ENCODE measurements at places on chromosomes 3 and 15. TPM values are rescaled to one million over a fixed set of nuclear protein-coding genes. Genes with fewer than 3 reads are reported as not detected.
A peak's percentile ranks its signal among the peaks of the same experiment; 100 is the strongest.

GRCh38 chr15:45522328-45523165, at the start of gene SLC30A4:
Gene SLC30A4, minus strand, starts transcription at chr15:45522755. Its CDS starts 401 bp downstream, at chr15:45522354.
- no peaks in the 10 kb centered on the region for H3K36me3 ChIP-seq
- H3K27me3 ChIP-seq = no peaks in the 10 kb centered on the region
- DNase-seq = peak; percentile 64
- H3K4me1 ChIP-seq = peaks cover 3% of the 10 kb centered on the region

DNA sequence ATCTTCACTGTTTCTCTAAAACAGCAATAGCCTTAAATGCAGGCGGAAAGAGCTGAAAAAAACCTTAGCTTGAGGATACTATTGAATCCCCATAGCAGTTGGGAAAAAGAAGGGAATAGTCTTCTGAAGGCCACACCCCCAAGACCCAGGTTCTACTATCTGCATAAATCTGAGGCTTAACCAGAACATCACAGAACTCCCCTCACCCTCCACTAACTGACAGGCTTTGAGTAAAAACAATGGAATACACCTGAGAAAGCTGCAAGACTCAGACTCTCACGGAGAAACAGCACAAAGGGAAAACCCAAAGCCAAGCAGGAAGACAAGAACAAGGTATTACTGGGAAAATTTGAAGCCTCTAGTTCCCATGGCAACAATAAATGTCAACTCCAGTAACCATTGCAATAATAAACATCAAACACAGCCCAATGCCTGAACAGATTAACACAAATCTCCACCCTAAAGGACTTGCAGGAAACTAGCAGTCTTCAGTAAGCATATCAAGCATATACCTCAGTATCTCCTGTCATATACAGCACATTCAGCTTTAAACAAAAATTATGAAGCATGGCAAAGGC, 56.4 kb downstream of the TMCC1 start:
- H3K36me3 ChIP-seq = no peaks in the 10 kb centered on the region
- H3K4me1 ChIP-seq = no peaks in the 10 kb centered on the region
- H3K4me3 ChIP-seq = no peak overlapping the region
- no peak overlapping the region for H3K27ac ChIP-seq

Gene CLRN1
- not detected for total RNA-seq

DNA sequence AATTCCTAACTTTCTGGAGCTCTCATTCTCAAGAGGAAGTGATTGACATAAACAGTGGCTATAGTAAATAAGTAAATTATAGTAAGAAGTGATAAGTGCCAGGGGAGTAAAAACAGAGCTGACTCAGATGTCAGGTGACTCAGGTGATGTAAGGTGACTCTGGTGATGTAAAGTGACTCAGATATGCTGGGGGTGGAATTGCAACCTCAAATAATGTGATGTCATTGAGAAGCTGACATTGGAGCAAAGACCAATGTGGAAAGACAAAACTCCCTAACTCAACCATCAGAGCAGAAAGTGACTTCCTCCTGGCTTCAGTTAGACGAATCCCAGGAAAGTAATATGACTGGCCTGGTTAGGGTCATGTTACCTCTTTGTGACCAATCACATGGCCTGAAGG, 144.2 kb upstream of the SNTN start:
- no peaks in the 10 kb centered on the region for H3K36me3 ChIP-seq
- no peaks in the 10 kb centered on the region for H3K4me1 ChIP-seq
- H3K4me3 ChIP-seq = no peak overlapping the region
- no peak for DNase-seq

DNA sequence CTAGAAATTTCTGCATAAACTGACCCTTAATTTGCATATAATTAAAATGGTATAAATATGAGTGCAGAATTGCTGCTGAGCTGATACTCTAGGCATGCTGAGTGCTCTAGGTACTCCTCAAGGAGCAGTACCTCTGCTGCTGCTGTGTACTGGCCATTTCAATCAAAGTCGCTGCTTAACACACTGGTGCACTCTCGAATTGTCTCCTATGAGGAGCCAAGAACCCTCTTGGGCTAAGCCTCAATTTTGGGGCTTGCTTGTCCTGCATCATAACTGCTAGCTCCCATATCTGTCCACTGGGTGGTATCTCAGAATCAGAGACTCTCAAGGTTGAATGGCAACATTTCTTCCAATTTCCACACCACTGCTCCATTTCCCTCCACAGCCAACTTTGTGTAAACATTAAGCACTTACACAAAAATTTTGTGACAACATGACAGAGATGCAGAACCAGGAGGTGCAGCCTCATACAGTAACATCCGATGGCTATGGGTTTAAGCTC, 82.5 kb downstream of the XXYLT1 start:
- no peaks in the 10 kb centered on the region for H3K36me3 ChIP-seq
- H3K27me3 ChIP-seq = no peaks in the 10 kb centered on the region
- H3K4me3 ChIP-seq = no peak overlapping the region
- DNase-seq = no peak
- peak overlapping the region; percentile 65 for H3K27ac ChIP-seq
- H3K4me1 ChIP-seq = peaks cover 6% of the 10 kb centered on the region

Gene LMOD3
- 0.24 TPM for total RNA-seq

- peak overlapping the region; percentile 65 for H3K27ac ChIP-seq
- H3K4me1 ChIP-seq = peaks cover 3% of the 10 kb centered on the region
Observed at GRCh38 chr3:53842436-53843194, 3.6 kb downstream of the CHDH start.

- H3K4me1 ChIP-seq = no peaks in the 10 kb centered on the region
- no peaks in the 10 kb centered on the region for H3K36me3 ChIP-seq
- no peak overlapping the region for H3K4me3 ChIP-seq
- no peaks in the 10 kb centered on the region for H3K27me3 ChIP-seq
- H3K27ac ChIP-seq = no peak overlapping the region
- DNase-seq = no peak
Observed at GRCh38 chr3:101544161-101544850, 17.4 kb upstream of the TRMT10C start.

DNA sequence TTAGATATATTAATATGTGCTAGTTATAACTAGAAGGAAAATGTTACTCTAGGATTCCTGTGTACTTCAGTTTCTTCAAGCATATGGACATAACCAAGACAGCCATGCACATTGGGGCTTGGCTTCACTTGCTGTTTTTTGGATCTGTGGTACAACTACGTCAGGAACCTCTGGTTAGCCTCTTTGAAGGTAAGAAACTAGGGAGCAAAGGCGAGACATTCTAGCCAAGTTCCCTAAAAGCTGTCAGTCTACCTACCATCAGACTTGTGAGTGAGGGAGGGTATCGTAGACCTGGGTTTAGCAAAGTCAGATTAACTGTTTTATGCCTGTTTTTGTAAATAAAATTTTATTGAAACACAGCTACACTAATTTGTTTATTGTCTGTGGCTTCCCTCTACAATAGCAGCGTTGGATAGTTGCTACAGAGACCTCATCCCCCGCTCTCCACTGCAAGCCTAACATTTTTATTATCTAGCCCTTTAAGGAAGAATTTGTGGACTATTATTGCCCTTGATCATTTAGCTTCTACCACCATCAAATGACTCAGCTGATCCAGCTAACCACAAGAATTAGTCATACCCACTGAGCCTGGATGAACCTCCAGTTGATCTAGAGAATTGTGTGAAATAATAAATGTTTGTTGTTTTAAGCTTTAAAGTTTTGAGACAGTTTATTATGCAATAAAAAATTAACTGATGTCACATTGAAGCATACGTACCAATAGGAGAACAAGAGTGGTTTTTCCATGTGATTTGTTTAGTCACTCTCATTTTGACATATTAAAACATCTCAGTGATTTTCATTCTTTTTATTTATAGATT, 58.1 kb downstream of the RSRC1 start:
- H3K4me1 ChIP-seq = no peaks in the 10 kb centered on the region
- no peak for DNase-seq
- H3K36me3 ChIP-seq = no peaks in the 10 kb centered on the region
- no peaks in the 10 kb centered on the region for H3K27me3 ChIP-seq
- H3K4me3 ChIP-seq = no peak overlapping the region
- H3K27ac ChIP-seq = no peak overlapping the region

DNA sequence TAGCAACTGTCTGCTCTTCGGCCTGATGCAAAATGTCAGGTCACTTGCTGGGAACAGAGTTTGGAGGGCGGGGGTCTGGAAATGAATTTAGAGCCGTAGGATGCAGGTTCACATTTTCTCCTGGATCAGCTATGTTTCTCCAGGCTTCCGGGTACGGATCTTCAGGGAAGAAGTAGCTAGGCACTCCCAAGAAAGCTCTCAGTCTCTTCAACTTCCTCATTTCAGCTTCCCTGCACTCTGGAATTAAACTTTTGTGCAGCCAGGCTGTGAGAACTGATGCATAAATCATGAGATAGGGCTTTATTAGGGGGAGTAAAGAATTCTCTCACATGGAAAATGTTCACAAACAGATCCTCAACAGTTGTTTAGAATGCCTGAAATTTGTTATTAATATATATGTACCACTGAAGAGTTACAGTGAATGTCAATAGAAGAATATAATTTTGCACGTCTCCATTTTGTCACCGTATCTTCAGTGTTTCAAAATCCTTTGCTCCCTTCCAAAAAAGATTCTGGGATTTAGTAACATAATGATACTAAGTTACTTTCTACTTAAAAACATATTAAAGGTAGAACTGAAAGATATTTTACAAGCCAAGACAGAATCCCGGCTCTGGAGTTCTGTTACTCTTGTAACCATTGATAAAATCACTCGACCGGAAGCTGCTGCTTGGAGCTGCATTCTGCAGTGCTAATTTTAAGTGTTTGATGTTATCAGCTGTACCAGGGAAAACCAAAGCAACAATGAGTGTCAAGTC, 178.5 kb upstream of the P2RY1 start:
- no peaks in the 10 kb centered on the region for H3K36me3 ChIP-seq
- no peaks in the 10 kb centered on the region for H3K27me3 ChIP-seq
- H3K4me3 ChIP-seq = no peak overlapping the region

GRCh38 chr3:188662214-188662613, 508.3 kb downstream of the LPP start:
- no peak overlapping the region for H3K4me3 ChIP-seq
- no peaks in the 10 kb centered on the region for H3K36me3 ChIP-seq
- no peaks in the 10 kb centered on the region for H3K4me1 ChIP-seq
- H3K27me3 ChIP-seq = no peaks in the 10 kb centered on the region
- DNase-seq = no peak
- H3K27ac ChIP-seq = no peak overlapping the region

Gene IL17RE
- 1.5 TPM for total RNA-seq

Gene CD47
- 68.2 TPM for total RNA-seq

Gene HIGD2B
- total RNA-seq = not detected

- DNase-seq = no peak
- no peaks in the 10 kb centered on the region for H3K4me1 ChIP-seq
- no peak overlapping the region for H3K27ac ChIP-seq
- H3K36me3 ChIP-seq = no peaks in the 10 kb centered on the region
- H3K4me3 ChIP-seq = no peak overlapping the region
Observed at GRCh38 chr3:165549037-165549436, 288.2 kb downstream of the BCHE start.

Gene PATL2
- 0.28 TPM for total RNA-seq

Gene GATM
- 23.5 TPM for total RNA-seq

DNA sequence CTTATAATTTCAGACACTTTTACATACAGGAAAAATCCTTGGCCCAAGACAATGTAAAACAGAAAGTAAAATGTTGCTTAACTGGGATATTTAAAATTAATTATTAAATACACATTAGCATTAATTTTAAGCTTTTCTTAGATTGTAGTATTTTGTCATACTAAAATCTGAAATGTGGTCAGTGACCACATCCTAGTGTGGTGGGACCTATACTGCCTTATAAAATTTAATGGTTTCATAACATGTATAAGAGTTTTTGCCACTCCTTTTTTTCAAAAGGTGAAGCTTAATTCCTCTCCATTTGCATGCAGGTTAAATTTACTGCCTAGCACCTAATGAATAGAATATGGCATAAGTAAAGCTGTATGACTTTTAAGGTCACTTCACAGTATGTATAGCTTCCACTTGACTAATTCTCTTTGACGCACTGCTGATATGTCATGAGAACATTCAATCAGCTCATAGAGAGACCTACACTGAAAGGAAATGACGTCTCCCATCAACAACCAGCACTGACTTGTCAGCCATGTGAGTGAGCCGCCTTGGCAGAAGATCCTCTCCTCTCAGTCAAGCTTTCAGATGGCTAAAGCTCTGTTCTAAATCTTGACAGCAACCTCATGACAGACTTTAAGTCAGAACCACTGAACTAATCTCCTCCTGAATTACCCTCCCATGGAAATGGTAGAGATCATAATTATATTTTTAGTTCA, 847.8 kb downstream of the SI start:
- no peak overlapping the region for H3K27ac ChIP-seq
- no peaks in the 10 kb centered on the region for H3K36me3 ChIP-seq
- H3K4me3 ChIP-seq = no peak overlapping the region
- H3K4me1 ChIP-seq = no peaks in the 10 kb centered on the region

DNA sequence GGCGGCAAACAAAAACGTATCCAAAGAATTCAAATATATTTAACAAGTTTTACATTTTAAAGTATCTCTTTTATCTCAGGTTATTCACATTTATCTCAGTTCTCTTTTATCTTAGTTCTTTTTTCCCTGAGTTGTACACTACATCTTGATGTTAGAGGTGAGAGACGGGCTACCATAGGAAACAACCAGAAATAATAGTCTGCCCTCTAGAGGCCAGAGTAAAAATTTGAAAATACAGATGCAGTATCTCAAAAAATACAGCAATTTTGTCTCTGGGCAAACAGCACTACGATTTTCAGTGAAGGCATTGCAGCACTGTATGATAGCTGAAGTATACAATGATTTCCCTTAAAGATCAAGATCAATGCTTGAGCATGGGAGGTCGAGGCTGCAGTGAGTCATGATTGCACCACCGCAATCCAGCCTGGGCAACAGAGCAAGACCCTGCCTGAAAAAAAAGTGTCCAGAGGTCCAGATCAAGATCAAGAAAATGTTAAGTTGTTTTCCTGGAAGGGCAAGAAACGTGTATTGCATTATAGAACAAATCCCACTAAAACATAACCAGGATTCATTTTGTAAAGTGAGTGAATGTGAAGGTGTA, 82.6 kb upstream of the ATP11B start:
- no peaks in the 10 kb centered on the region for H3K27me3 ChIP-seq
- no peaks in the 10 kb centered on the region for H3K4me1 ChIP-seq
- H3K4me3 ChIP-seq = no peak overlapping the region
- no peak overlapping the region for H3K27ac ChIP-seq

Gene BCL6
- 71.5 TPM for total RNA-seq

DNA sequence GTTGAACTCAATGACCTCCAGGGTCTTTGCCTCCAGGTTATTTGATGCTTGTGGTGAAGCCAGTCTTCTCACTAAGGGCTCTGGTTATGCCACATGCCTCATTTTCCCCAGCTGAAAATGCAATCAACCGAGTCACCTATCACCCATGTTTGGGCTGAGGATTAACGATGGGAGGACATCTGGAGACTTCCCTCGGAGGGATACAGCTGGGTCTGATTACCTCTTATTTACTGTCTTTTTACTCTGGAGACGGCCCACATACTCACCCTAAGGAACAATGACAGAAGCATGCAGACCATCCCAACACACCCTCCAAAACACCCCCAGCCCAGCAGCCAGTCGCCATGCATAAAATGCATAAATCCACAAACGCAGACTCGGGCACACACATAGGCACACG, 187.4 kb downstream of the OPA1 start:
- no peaks in the 10 kb centered on the region for H3K36me3 ChIP-seq
- no peak for DNase-seq
- no peaks in the 10 kb centered on the region for H3K27me3 ChIP-seq
- peak overlapping the region; percentile 66 for H3K27ac ChIP-seq
- no peaks in the 10 kb centered on the region for H3K4me1 ChIP-seq

GRCh38 chr15:65300924-65301441, 3.5 kb upstream of the RNU5B-1 start:
- H3K4me1 ChIP-seq = no peaks in the 10 kb centered on the region
- H3K27me3 ChIP-seq = no peaks in the 10 kb centered on the region

Gene AGBL1
- total RNA-seq = not detected

Data from uterus (tissue), 4 donors.